ENCODE measurements at places on chromosomes 3 and 15.

DNA sequence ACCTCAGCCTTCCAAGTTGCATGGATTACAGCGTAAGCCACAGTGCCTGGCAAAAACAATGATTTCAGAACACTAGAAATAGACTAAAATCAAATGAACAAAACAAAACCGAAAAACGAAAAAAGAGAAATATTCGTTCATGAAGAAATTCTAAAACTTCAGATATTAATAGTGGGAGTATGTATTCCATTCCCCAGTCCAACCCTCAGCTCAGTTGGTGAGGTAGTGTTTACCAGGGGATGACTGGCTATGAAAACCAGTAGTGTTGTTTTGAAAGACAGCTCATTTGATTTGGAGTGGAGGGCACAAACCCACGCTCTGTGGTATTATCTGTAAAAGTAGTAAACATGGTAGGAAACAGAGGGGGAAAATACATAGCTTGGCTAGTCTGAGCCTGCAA lies 6.8 kb upstream of the SNRK start:
- no peak for DNase-seq

GRCh38 chr15:100041127-100041828 lies 300.5 kb downstream of the ADAMTS17 start:
- DNase-seq: no peak

DNA sequence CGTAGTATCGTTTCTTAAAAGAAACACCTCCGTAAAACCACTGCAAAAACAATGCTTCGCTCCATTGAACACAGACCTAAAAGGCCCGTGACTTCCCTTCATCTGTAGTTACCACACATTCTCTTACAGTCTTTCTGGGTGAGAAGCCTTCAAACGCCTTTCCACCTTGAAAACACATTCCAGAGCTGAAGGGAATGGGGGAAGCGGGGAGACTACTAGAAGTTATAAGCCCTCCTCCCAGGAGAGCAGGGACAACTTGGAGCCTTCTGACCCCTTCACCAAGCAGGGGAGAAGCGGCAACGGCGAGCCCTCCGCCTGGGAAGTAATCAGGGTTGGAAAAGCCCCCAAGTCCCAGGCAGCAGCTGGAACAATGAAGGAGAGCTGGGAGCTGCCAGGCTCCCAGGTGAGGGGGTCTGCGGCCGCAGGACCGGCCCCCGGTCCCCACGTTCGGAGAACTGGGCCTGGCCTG lies 461 bp downstream of the SECISBP2L start:
- no peak for DNase-seq

- DNase-seq: no peak
These were observed 272.1 kb downstream of the BBX start for GRCh38 chr3:107794664-107795443.

GRCh38 chr3:170046269-170047132 lies 8.7 kb downstream of the GPR160 start:
- no peak for DNase-seq

- no peak for DNase-seq
These were observed 16.7 kb upstream of the BFSP2 start for GRCh38 chr3:133383175-133383574.

GRCh38 chr3:117998071-117998470 lies 1036.6 kb downstream of the IGSF11 start:
- no peak for DNase-seq

- DNase-seq: no peak
These were observed 161.6 kb downstream of the GAP43 start for GRCh38 chr3:115784739-115785536.

- DNase-seq: no peak
These were observed 34.2 kb upstream of the GALNT15 start for GRCh38 chr3:16140116-16140893.

DNA sequence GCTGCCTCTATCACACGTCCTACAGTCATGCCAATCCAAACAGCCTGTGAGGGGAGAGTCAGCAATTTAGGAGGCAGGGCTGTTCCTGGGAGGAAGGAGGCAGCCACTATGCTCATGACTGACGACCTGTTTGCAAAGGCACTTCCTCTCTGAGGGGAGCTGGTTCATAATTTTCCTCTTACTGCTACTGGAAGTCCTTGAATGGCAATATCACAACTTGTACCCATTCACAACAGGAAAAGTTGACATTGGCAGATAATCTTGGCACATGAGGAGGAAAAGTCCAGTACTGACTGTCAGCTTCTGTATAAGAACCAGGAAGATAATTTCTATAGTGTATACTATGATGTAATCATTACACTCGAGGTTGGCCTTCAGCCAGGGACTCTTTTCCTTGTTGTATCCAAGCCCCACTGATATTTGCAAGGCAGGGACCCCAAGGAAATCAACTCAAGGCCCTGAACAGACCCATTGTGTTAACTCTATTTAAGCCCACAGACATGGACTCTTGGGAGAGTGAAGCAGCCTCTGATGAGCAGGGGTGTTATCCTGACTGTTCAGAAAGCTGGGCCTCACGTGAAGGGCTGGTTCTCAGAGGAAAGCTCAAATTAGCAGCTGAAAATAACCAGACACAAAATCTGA lies 267.3 kb upstream of the ADAMTS9 start:
- DNase-seq: no peak

DNA sequence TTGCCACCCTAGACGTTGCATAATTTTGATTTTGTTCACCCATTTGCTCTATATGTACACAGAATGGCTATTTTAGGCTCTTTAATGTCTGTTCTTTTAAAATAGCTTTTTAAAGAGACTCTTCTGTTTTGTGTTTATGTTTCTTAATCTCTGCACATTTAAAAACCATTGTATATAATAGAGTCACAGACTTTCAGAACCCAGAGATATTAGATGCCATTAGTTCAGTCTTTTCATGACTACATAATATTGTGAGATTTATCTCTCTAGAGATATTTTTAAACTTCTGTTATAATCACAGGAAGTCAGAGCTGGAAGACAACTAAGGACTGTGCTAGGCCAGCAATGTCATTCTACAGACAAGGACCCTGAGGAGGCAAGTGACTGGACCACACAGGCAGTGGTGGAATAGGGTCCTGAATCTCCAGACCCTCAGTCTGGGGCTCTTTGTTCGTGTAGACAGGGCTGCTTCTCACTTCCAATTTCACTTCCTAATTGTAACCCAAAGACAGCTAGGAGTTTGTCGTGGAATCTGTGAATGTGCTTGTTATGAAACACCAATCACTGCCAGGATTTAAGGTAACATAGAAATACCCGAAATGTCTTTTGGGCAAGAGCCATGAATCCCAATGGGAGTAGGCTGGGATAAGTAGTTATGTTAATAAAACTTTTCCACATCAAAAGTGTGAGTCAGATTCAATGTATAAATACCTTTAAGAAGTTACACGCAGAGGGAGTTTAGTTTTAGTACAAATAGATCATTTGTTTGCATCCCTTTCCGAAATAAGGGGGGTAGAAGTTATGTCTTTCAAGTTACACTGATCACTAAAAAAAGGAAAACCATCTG lies 165.2 kb upstream of the ROPN1 start:
- DNase-seq: no peak

DNA sequence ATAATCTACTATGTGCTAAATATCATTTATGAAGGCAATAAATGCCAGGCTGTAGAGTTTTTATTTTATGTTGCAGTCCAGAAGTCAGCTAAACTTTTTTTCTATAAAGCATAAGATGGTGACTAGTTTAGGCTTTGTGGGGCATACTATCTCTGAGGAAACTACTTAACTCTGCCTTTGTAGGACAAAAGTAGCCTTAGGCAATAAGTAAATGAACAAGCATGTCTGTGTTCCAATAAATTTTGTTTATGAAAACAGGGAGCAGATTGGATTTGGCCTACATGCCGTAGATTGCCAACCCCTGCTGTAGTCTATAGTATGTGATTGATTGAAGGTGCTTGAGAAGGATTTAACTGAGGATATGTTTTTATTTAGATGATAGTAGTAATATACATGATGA lies 502.5 kb upstream of the NAALADL2 start:
- DNase-seq: no peak

DNA sequence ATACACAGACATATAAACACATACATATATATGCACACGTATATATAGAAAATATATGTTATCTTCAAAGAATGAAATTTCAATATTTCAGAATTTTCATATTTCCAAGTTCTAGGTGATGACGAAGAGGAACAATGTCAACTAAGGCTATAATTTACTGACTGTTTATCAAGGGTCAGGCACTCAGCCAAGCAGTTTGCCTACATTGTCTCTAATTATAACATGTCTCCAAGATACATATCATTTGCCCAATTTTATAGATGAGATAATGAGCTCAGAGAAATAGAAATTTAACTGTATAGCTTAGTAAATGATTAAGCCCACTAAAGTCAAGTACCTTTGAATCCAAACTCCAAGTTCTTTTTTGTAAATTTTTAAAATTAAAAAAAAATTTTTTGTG lies 99.9 kb upstream of the PLSCR4 start:
- no peak for DNase-seq

GRCh38 chr3:73284472-73284871 lies 223.0 kb downstream of the EBLN2 start:
- no peak for DNase-seq

GRCh38 chr15:48592933-48593332 lies 52.6 kb downstream of the FBN1 start:
- DNase-seq: no peak

DNA sequence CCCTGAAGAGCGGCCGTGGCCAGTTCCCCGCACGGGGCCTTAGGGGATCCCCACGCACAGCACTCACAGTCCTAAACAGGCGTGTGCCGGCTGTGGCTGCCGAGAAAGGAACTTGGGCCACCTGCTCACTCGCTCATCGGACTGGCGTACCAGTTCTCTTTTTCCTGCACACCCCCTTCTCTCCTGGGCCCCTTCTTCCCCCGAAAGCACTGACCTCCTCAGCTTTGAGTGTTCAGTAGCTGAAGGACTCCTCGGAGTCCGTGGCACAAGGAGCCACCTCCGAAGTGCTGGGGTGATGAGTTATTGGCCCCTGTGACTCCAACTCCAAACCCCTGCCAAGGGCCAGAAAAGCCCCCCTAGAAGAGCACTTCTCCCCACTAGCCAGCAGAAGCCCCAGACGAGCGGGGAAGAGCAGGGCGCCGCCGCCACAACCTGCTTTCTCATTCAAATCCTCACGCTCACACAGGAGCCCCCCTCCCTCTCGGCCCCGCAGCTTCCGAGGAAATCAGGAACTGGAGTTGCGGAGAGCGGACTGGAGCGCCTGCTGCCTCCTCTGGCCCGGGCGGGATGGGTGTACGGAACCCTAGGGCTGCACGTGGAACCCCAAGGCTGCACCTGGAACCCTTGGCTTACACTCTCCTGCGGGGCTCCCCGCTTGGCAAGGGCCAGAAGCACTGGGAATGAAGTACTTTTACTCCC lies at the start of gene PLCH1:
Gene PLCH1, minus strand, starts transcription at position 446 of the 699 bp plus-strand sequence. CDS start 40,847 bp downstream, outside the sequence.
- DNase-seq: peak; percentile 10

All from activated CD4-positive, alpha-beta T cell treated with anti-CD3 and anti-CD28 coated beads for 1 hour (primary cell).